Fibroblast of mammary gland (primary cell): ENCODE measurements at places on chromosomes 2 and 18.

DNA sequence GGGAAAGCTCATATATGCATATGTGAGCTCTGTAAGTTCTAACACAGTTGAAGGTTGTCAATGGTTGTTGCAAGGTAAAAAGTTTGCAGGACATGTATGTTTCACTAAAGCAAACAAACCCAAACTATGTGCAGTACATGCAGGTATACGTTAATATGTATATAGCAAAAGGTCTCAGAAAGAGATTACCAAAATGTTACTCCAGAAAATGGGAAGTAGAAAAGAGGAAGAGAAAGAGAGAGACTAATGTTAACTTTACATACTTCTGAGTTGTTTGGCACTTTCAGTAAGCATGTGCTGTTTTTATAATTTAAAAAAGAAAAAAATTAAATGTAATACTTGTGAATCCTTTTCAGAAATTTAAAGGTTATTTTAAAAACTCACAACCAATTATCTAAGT is 32.8 kb upstream of the PEX13 start:
- no peak for DNase-seq

DNA sequence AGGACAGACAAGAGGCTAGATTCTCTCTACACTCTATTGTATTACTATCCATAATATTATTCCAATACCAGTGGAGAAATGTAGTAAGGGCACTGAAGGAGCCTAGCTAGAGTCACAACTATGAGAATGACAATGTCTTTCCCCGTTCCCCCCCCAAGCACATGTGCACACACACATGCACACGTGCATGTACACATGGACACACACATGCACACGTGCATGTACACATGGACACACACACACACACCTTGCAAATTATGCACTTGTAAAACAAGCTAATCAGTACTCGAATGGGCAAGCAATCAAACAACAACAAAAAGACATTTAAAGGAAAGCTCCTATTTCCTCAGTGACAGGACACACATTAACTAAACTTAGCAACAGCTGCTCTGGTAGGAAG is 65.2 kb downstream of the INSIG2 start:
- DNase-seq: no peak

GRCh38 chr2:85748039-85748734 is 5.6 kb upstream of the ATOH8 start:
- no peak for DNase-seq

DNA sequence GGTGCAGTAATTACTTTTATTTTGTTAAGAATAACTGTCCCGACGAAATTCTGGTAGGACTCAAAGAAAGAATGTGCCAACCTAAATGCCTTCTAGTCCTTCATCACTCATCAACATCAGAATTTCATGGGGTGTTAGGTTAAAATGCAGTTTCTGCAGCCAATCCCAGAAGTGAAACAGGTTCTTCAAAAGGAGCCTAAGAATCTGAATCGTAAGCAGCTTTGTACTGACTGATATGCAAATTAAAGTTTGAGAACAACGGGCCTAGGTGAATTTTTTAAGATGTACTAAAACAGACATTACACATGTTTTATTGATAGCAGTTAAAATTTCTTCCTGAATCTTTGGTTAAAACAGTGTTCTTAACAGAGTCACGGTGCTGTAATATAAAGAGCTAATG is 140.3 kb upstream of the ZC3H15 start:
- DNase-seq: no peak

GRCh38 chr2:240126731-240127130 is 9.4 kb downstream of the COPS9 start:
- no peak for DNase-seq

- DNase-seq: no peak
Measured at GRCh38 chr2:182550234-182550633, 123.4 kb upstream of the PDE1A start.

DNA sequence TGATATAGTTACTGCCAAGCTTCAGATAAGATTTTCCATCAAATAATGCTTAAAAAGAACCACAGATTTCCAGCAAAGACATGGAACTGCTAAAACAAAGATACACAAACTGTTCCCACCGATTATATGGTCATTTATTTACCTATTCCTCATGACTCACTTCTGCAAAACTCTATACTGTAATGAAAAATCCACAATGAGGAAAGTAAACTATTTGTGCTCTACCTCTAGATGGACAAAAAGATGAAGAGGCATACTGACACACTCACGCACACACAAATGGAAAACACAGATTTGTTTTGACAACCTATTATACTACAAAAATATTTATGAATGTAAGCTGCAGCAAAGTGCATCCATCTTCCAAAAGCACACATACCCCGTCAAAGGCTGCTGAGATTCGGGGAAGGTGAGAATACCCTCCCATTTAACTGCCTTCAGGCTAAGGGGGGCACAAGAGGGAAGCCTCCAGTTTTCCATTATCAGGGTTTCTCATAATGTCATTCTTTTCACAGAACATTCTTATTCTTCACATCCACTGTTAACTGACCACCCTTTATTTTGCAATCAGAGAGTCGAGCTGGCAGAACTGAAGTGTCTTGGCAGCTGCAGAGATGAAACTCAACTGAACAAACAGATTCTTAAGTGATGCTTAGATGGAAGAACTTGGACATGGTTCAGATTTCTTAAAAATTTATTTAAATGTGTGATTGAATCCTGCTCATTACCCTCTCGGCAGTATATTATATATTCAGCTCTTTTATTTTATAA is 115.9 kb upstream of the TANK start:
- peak; percentile 72 for DNase-seq

- DNase-seq: peak; percentile 64
Measured at GRCh38 chr2:234500394-234501006, 3.6 kb upstream of the ARL4C start.

GRCh38 chr18:47413327-47413726 is 161.9 kb upstream of the SKOR2 start:
- peak; percentile 65 for DNase-seq

- no peak for DNase-seq
Measured at GRCh38 chr2:209726311-209726710, 45.3 kb upstream of the UNC80 start.

DNA sequence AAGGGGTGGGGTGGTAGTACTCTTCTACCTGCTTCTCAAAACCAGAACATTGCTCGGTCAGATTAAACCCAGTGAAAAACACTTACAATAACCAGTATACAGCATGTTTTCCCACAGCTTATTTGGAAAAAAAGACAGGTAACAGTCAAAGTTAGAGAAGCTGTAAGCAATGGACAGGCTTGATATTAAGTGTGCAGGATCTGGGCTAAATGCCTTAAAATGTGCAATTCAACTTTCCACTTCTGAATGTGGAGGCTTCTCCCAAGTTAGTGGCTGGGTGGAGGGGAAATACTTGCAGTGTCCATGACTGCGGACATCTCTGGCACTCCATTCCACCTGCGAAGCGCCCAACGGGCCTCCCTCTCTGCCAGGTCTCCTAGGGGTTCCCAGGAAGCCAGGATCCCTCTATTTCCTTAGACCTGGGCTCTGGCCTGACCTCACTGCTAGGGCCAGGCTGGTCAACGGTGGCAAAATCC is 5.3 kb downstream of the ZEB2 start:
- DNase-seq: no peak

DNA sequence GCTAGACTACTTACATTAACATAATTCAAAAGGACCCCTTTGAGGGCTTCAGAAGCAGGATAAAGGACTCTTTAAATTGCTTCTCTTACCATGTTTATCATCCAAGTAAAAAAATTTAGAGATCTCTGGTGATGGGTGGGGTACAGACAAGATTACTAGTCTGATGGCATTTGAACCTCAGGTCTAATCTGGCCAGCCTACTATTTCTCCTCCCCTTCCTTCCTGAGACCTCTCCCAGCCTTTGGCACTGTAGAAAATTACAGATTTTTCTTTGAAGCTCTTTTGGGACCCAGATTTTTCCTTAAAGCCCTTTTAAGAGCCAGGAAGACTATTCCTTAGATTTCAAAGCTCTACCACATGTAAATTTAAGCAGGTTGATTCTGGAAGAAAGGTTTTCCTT is 28.9 kb downstream of the GCA start:
- DNase-seq: no peak

DNA sequence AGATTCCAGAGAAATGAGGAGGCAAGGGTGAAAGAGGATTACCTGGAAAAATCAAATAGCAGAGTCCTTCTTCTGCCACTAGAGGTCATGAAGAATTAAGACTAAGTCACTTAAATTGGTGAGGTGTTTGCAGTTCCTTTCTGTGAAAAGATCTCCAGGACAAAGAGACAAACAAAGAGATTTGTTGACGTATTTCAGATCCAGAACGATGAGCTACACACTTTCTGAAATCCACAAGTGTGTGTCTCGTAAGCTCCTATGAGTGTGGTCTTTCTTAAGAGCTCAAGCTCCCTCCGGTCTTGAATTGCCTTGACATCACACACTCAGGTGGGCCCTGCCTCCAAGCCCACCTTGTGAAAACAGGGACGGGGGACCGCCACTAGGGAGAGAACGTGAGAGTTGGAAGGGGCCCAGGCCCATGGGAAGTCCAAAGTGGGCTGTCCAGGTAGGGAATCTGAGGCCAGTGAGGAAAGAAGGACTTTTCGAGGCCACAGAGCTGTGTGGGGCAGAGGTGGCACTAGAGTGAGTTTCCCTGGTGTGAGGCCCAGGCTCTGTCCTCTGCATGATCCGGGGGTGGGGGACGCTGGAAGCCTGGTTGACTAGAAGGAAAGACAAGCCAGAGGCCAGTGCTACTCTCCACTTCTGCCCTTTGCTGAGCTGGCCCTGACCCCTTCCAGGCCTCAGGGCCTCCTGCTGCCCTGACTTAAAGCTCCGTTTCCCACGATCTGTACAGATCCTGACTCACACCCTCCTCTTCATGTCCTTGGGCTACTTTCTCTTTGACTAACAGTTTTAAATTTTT is 168.1 kb upstream of the NCK2 start:
- DNase-seq: peak; percentile 60

DNA sequence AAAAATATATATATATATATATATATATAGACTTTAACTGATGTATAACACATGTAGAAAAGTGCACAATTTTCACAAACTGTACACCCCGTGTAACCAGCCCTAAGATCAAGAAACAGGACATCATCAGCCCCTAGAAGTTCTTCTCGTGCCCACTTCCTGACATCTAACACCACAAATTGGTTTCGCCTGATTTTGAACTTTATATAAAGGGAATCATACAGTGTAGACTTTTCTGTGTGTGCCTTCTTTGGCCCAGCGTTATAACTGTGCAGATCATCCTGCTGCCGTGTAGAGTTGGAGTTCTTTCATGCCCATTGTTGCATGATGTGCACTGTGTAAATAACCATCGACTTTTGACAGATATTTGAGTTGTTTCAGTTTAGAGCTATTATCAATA is 41.0 kb downstream of the SMAD7 start:
- no peak for DNase-seq

GRCh38 chr18:22018366-22018765 is 151.0 kb upstream of the GATA6 start:
- DNase-seq: no peak

- peak; percentile 74 for DNase-seq
Measured at GRCh38 chr2:218229239-218229638, 12.2 kb downstream of the ARPC2 start.

DNA sequence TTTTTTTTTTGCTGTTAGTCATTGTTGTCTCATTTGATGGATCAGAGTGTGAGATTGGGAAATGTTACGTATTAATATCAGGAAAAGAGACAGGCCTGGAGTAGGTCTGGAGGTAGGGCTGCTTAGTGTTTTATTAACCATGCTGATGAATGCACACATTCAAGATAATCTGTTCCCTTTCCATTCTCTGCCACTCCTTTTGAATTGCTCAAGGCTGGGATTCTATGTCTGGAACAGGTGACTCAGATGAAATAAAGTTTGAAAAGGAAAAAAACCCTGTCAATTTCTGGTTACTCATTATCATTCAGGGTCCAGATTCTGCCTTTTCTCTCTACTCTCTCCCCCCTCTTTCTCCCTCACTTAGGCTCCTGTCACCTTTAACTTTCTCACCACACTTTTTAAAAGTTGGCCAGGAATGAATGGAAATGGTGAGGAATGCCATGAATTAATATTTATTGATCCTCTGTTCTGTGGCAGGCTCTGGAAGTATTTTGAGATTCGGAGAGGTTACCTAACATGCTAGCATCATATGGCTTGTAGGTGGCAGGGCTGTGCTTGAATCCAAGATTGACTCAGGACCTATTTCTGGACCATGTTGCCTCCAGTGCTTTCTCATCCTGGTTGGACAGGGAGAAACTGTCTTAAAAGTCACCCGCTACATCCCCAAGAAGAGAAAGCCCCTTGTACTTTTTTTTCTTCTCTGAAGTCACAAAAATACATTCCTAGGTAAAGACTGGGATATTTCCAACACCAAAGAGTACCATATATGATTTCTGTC is 40.2 kb downstream of the MAP4K4 start:
- DNase-seq: peak; percentile 65

DNA sequence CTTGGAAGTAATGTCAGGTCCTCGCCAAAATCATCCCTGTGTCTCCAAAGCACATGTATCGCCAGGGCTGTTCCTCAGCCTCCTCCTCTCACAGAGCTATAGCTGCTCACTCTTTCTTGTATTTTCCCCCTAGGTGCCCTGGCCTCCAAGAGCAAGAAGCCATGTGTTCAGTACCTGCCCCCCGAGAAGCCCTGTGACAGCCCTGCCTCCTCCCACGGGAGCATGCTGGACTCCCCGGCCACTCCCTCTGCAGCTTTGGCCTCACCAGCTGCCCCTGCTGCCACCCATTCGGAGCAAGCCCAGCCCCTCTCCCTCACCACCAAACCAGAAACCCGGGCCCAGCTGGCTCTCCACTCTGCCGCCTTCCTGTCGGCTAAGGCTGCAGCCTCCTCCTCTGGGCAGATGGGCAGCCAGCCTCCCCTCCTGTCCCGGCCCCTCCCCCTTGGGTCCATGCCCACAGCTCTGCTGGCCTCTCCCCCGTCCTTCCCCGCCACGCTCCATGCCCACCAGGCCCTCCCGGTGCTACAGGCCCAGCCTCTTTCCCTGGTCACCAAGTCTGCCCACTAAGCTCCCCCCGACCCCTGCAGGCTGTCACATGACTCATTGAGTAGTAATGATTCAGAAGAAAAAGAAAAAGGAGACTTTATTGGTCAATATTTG is 18.8 kb downstream of the TGOLN2 start:
- DNase-seq: peak; percentile 63

- peak; percentile 92 for DNase-seq
Measured at GRCh38 chr2:45315861-45316260, 295.2 kb downstream of the SRBD1 start.

DNA sequence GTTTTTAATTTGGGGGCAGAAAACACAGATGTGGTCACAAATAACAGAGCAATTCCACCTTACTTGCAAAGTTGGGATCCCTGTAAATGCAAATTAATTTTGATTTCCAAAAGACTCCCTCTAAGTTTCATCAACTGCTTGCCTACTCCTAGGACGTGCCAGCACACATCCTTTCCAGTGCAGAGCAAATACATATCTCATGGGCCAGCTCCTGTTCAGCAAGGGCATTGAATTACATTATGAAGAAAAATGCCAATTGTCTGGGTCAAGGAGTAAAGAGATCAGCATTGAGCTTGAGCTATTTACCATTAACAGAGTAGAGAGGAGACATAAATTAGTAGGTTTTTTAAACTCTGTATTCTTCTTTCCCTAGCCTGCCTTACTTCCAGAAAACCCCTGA is 18.8 kb downstream of the PID1 start:
- DNase-seq: no peak

DNA sequence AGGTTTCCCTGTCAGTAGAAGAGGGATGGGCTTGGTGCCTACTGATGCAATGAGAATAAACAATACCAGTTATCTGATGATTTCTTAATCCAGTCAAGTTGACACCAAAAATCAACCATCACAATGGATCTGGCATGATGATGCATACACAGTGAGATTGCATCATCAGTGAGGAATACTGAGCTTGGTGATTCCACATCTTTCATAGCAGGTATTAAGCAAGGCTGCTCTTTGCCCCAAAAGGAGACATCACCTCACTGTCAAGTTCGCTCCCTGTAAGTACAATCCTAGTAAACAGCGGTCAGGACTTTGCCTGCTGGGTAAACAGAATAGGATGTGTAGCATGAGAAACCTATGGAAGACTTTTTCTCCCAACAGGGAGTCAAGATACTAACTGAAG is 282.7 kb upstream of the CDH2 start:
- peak; percentile 3 for DNase-seq
